ENCODE measurements at places on chromosomes 13 and 19.
A peak's percentile ranks its signal among the peaks of the same experiment; 100 is the strongest.

- peak; percentile 65 for DNase-seq
These were observed 7.5 kb upstream of the ARHGEF18 start for GRCh38 chr19:7340959-7341837.

DNA sequence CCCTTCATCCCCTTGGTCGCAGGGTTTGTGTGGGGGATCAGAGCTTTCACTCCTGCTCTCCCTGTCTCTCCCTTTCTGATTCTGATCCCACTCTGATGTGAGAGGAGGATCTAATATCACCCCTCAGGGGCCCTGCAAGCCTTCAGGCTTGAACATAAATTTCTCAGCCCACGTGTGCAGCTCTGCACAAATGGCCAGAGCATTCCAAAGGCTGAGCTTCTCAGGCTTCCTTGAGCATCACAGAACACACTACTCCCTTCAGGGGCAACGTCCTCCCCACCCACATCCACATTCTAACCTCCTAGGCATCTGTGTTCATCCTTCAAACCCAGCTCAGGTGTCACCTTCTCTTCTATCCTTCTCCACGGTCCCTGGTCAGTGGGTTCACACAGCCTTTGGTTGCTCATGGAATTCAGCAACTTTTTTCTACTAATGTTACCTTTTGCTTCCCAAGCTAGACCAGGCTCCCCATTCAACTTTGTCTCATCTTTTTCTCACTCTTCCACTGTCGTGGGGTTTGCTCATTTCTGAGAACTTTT, 24.4 kb upstream of the DOCK9 start:
- DNase-seq: no peak

- no peak for DNase-seq
These were observed 487.6 kb downstream of the GPC6 start for GRCh38 chr13:93714171-93714570.

GRCh38 chr19:51751655-51752054, at the start of gene FPR1:
FPR1 (minus strand) TSS chr19:51751878; CDS start chr19:51746994, 4,884 bp downstream.
- DNase-seq: no peak

DNA sequence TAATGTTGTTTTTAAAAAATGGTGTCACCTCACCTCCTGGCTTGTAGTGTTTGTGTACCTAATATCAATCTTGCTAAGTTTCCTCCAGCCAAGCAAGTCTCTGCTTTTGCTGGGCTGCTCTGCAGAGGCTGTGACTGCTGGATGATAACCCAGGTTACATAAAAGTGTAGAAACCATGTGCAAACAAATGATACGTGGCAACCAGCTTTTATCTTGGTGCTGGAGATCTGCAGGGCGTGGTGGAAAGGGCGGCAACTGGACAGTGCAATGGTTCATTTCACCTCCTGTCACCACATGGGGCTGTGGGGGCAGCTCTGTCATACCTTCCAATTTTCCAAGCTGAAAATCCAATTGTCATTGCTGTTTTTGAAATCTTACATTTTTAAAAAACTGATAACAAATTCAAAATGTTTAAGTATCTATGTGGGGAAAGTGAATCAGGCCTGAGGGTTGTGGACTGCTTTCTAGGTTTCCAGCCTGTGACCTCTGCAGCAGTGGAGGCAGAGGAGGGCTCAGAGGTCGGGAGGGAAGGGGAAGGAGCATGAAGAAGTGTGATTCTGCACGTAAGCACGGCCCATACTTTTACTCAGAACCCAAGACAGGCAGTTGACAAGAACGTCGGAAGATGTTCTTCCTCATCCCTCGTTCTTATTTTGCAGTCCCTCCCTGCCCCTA, 9.7 kb downstream of the GPR42 start:
- no peak for DNase-seq

- DNase-seq: no peak
These were observed 1.1 kb upstream of the C19orf85 start for GRCh38 chr19:55465460-55466240.

GRCh38 chr13:40031031-40031430, 375.6 kb downstream of the COG6 start:
- DNase-seq: peak; percentile 2

DNA sequence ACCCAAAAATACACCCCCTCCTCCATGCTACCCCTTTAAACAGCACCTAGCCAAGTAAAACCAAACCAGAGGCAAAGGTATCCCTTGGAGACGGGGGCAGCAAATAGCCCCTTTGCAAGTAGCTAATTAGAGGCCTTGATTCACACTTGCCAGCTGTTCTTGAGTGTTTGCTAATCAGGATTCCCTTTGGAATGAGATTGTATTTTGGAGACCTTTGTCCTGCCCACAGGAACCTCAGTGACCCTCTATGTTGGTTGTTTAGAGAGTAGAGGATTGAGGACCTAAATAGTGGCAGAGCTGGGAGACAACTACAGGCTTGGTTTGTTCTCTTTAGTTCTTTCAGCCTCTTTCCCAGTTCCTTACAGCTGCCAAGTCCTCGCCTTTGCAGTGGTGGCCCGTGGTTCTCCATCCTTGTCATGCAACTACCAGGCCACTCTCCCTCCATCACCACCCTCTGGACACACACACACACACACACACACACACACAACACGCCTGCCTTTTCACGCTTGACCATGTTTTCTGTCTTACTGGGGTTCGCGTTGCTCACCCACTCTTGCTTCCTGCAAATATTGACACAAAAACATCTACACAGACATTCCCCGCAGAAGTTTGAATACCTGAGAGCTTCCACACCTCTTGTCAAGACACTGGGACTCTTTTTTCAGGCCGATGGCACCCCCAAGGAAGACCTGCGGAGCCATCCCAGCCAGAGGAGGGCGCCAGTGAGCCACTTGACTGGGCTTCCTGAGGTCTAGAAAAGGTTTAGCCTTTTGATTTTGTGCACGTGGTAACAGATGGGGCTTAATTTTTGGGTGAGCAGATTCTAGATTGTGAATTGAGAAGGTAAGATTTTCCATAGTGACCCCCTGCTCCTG, 80.0 kb upstream of the GPR183 start:
- no peak for DNase-seq

DNA sequence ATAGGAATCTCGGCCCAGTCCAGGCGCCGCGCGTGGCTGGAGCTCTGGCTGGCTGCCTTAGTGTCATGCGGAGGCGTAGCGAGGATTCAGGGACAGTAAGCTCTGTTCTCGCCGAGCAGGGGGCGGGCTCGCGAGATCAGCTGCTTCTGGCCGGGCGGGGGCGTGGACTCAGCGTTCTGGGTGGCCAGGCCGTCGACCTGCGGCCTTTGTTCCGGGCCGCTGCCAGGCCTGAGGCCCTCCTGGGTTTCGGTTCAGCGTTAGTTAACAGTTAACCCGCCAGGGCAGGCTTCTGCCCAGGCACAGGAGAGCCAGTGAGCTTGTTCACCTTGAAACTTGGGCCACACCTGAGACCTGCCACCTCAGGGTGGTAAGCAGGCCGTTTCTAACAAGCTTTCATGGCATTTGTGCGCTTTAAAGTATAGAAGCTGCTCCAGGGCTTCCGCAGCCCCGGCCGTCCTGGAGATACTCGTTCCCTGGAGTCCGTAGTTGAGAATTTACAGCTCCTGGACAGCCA, 332.2 kb upstream of the SGCG start:
- peak; percentile 30 for DNase-seq

- DNase-seq: no peak
These were observed 7.1 kb downstream of the ARHGEF18 start for GRCh38 chr19:7355871-7356270.

DNA sequence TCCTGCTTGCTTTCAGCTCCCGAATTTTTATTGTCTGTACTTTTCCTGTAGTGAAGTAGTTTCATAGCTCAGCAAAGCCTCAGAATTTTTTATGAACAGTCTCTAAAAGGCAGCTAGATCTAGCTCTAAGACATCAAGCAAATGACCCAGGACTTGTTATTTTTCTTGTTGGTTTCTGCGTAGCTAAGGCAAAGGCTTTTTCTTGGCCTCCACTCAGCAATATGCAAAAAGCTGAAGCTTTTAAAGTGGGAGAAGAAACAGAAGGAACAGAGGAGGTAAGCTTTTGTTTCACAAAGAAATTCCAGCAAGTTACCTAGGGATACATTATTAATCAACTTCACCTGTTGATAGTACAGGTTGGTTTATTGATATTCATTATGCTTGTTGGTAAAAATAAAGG, 235.9 kb downstream of the PCDH20 start:
- no peak for DNase-seq

GRCh38 chr19:18282021-18282787, 782 bp upstream of the JUND start:
- DNase-seq: peak; percentile 80

- peak; percentile 26 for DNase-seq
These were observed 2.3 kb downstream of the NCCRP1 start for GRCh38 chr19:39199025-39199424.

GRCh38 chr19:41563854-41564514, 12.0 kb upstream of the CEACAM21 start:
- DNase-seq: no peak

- DNase-seq: no peak
These were observed 394.7 kb upstream of the KLF12 start for GRCh38 chr13:74528734-74529513.

- no peak for DNase-seq
These were observed 86.5 kb downstream of the NUFIP1 start for GRCh38 chr13:44902738-44903137.

DNA sequence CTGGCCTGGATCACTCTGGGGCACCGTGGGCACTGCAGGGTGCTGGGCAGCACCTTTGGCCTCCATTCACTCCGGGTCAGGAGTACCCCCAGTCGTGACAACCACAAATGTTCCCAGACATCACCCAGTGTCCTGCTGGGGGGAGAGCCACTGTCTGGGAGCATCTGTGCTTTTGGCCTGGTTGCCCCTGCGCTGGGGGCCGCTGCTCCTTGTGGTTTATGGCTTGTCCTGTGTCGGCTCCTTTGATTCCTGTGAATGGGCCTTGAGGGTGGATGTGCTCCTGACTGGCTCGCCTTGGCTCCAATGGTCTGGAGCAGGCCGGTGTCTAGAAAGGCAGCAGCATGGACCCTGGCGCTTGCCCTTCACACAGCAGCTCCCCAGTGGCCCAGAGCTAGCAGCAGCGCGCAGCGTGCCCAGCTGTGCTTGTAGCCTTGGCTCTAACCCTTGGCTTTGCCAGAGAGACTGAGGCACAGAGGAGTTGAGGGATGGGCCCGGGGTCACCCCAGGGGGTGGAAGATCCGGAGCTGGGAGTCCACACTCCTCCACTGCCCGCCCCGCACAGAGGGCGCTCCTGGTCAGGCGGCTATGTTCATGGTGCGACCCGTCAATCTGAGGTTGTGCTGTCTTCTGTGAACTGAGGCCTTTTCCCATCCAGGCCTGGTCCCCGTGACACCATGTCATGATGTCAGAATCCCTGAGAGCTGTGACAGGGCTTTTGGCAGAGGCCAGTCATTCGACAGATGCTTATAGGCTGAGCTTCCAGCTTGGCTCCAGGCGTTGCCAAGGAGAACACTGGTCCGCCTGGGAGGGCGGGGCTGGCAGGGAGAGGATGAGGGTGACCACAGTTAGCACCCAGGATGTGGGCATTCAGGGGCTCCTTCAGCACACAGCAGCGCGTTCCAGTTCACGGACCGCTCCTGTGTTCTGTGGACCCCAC, 4.1 kb downstream of the DAZAP1 start:
- no peak for DNase-seq

DNA sequence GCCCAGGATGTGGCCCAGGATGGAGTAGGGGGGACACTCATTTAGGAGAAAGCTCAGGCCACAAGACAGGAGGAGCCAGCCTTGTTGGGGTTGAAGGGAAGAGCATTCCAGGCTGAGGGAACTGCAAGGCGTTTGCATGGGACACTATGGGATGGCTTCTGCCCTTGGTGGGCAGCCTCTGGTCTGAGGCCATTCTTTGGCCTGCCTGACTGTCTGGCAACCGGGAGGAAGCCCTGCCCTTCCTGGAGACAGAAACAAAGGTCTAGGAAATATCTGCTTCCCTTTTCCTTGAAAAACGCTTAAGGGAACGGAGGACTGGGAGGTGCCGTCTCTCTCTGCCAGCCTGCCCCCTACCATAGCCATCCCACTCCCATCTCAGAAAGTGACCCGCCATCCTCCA, 2.8 kb upstream of the ICAM1 start:
- DNase-seq: no peak

- DNase-seq: peak; percentile 71
These were observed 30.0 kb upstream of the TPT1 start for GRCh38 chr13:45370922-45371406.

DNA sequence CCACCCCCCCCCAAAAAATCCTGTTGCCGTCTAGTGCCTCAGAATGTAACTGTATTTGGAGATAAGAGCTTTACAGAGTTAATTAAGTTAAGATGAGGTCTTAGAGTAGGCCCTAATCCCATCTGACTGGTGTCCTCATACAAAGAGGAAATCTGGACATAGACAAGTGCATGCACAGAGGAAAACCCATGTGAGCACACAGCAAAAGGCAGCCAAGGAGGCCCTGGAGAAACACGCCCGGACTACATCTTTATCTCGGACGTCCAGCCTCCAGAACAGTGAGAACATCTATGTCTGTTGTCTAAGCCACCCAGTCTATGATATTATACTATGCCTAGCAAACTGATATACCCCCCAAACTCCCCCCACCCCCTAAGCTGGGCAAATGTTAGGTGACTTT, 193.8 kb downstream of the KATNAL1 start:
- DNase-seq: no peak

DNA sequence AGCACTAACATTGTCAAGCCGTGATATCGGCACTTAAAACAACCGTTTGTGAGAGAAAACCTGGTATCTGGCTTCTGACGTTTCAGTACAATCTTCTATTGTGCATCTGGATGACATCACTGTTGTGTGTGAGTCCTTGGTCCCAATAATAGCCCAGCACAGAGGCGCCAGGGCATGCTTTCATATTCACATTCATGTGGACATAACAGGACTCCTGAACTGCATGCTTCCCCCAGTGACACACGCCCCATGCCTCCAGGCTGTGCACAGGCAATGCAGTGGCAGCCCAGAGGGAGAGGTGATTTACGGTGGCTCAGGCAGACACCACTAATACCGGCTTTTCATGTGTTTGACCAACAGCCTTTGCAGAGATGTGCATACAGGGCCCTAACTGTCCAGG, 58.1 kb downstream of the MRPL57 start:
- DNase-seq: no peak

GRCh38 chr19:16620018-16620417, 8.0 kb downstream of the MED26 start:
- DNase-seq: no peak

- DNase-seq: no peak
These were observed 201.3 kb upstream of the SLITRK6 start for GRCh38 chr13:86000546-86000945.

- no peak for DNase-seq
These were observed 70.5 kb downstream of the ZNF568 start for GRCh38 chr19:36986601-36987000.

- no peak for DNase-seq
These were observed 4.7 kb downstream of the ZNF446 start for GRCh38 chr19:58480831-58481230.

GRCh38 chr19:3516675-3517207, 10.6 kb downstream of the FZR1 start:
- DNase-seq: no peak
